ENCODE measurements at places on chromosomes 7 and 10. TPM values are rescaled to one million over a fixed set of nuclear protein-coding genes. Genes with fewer than 3 reads are reported as not detected.

GRCh38 chr10:499991-500390, 189.5 kb downstream of the DIP2C start:
- no peak for DNase-seq

Gene COL28A1
- total RNA-seq, result 3.7 TPM

DNA sequence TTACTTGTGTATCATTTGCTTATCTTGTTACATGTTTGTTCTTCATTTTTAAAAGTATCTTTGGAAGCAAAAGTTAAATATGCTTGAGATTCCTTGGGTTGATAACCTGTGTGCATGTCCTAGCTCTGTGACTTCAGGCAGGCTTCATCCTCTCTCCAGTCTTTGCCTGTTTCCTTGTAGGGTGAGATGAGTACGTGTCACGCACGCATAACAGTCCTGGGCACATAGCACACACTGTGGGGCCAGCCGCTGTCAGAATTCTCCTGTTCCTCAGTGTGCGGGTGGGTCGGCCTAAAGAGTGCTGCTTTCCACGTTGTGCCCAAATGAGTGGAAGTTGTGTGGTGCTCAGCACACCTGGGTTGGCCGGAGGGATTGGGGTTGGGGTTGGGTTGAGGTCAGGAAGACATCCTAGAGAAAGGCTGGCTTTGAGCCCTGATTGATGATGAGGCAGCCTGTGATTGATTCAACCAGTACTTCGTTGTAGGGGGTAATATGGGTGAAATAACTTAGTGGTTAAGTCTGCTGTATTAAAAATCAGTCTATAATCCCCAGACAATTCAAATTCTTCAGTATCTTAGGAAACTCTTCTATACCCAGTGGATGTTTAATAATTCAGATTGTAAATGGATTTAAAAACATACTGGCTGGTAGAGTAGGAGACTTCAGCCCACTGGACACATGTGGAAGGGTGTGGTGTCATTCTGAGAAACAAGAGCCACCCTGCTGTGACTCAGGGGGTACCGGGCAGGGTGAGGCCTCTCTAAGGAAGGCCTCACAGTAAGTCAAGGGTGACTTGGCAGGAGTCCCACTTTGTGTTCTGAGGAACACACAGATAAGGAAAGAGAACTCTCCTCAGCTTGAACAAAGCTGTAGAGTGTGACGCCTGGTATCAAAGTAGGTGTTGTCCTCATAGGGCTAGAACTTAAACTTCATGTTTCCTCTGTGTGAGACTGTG, 54.8 kb downstream of the DAGLB start:
- DNase-seq, result peak; percentile 88

GRCh38 chr7:87797798-87798403, 78.3 kb downstream of the SLC25A40 start:
- no peak for DNase-seq

Gene CALHM1
- total RNA-seq, result not detected

Gene RELN
- total RNA-seq, result 1.5 TPM

GRCh38 chr7:3218411-3219225, 82.4 kb upstream of the SDK1 start:
- DNase-seq, result no peak

Gene ZNF479
- not detected for total RNA-seq

DNA sequence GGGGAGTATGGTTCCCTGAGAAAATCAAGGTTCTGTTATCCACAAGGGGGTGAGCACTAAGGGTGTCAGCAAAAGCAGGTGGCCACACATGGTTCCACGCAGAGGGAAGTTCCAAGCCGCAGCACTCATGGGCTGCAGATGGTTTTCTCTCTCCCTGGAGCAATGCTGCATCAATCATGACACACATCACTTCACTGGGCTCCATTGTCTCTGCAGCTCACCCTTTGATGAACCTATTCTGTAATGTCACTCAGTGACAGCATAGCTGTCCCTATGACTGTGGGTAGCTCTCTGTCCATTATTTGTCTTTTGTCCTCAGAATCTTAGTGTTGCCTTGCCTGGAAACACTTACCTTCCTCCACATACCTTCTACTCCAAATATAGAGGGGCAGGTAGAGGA, 34.8 kb downstream of the LRRC18 start:
- no peak for DNase-seq

- DNase-seq, result no peak
Measured at GRCh38 chr10:12699258-12699700, 302.2 kb downstream of the CCDC3 start.

- no peak for DNase-seq
Measured at GRCh38 chr10:33095867-33096815, 138.1 kb upstream of the ITGB1 start.

Gene SCIN
- 20.2 TPM for total RNA-seq

Gene NME8
- 1.5 TPM for total RNA-seq

DNA sequence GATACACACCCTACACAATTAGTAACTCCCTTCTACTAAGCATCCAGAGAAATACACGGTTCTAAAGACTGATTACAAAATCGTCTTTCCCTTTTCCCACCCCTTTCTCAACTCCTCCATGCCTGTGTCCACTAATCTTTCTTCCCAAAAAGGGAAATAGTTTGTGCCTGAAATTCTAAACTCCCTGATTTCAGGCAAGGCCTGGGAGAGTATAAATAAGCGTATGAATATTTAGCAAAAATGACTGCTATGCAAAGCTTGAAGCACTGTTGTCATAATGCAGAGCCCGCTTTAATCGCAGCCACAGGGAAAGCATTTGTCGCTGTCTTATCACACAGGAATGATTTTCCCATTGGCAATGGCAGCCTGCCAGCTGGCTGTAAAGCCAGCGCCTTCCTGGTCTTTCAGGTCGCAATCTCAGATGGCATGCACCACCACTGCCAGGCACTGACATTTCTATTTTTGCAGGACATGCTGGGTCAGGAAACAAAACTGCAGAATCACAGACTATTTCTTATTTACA, 142.9 kb upstream of the PCGF5 start:
- peak; percentile 75 for DNase-seq

Gene CAMK2B
- not detected for total RNA-seq

DNA sequence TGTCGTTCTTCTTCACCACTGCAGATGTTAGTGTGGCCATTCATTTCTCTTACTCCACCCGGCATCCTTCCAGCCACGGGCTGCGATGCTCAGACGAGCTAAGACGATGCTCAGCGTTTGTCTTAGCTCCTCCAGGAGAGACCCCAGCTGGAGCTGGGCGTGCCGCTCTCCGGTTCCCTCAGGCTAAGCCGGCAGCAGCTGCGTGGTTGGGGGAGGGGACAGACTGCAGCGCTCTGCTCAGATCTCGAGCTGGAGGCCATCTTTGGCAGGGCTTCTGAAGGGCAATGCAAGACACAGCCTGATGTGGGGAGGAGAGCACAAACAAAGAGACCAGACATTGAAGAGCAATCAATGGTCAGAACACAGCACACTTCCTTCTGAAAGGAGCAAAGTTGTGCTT, 4.8 kb downstream of the INA start:
- DNase-seq, result no peak

DNA sequence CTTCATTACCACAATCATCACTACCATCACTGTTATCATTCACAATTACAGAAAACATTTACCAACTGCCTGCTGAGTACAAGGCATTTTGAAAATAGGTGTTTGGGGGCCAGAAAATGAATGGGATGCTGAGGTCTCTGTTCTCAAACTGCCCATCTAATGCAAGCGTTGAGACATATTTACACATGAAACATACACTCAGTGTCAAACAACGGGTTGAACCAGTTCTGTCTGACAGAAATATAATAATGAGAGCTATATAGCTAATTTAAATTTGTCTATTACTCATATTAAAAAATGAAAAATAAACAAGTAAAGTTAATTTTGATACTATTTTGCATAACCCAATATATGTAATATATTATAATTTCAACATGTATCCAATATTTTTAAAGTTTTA, 303.1 kb downstream of the KCNMA1 start:
- no peak for DNase-seq

GRCh38 chr10:6455592-6455991, 124.5 kb downstream of the PRKCQ start:
- no peak for DNase-seq

Gene PDZD7
- 0.18 TPM for total RNA-seq

DNA sequence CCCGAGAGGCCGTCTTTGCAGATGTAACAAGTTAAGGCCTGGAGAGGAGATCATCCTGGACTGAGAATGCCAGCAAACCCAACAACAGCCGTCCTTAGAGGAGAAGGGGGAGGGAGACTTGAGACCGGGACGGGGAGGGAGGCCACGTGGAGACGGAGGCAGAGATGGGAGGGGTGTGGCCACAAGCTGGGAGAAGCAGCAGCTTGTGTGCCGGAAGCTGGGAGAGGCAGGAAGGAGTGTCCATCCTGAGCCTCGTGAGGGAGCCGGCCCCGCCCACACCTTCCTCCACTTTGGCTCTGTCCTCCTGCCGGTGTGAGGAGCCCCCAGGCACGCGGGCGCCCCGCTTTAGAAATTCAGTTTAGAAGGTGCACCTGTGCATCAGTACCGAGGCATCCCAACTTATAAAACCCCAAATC, 95.7 kb downstream of the DNAJB6 start:
- peak; percentile 67 for DNase-seq

Gene BTBD16
- total RNA-seq, result 51.2 TPM

DNA sequence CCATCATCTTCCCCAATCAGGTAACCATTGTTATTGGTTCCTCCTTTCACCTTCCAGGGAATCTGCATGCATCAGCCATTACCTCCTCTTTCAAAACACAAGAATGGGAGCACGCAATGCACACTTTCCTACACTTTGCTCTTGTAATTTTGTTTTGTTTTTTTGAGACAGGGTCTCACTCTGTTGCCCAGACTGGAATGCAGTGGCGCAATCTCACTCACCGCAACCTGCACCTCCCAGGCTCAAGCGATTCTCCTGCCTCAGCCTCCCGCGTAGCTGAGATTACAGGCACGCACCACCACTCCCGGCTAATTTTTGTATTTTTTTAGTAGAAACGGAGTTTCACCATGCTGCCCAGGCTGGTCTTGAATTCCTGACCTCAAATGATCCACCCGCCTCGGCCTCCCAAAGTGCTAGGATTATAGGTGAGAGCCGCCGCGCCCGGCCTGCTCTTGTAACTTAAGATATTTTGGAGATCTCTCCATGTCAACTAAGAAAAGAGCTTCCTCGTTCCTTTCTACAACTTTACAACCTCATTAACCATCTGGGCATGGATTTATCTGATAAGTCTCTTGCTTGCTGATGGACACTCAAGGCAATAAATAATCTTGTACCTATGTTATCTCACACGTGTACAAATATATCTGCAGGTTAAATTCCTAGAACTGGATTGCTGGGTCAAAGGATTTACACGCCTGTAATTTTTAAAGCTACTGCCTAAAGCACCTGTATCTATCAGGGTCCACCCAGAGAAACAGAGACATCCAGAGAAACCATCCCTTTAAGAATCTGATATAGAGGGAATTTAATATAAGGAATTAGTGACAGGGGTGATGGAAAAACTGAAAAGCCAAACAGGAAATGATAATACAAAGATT, 4.2 kb downstream of the CYTH3 start:
- no peak for DNase-seq

- no peak for DNase-seq
Measured at GRCh38 chr10:77513781-77514331, 123.8 kb downstream of the KCNMA1 start.

DNA sequence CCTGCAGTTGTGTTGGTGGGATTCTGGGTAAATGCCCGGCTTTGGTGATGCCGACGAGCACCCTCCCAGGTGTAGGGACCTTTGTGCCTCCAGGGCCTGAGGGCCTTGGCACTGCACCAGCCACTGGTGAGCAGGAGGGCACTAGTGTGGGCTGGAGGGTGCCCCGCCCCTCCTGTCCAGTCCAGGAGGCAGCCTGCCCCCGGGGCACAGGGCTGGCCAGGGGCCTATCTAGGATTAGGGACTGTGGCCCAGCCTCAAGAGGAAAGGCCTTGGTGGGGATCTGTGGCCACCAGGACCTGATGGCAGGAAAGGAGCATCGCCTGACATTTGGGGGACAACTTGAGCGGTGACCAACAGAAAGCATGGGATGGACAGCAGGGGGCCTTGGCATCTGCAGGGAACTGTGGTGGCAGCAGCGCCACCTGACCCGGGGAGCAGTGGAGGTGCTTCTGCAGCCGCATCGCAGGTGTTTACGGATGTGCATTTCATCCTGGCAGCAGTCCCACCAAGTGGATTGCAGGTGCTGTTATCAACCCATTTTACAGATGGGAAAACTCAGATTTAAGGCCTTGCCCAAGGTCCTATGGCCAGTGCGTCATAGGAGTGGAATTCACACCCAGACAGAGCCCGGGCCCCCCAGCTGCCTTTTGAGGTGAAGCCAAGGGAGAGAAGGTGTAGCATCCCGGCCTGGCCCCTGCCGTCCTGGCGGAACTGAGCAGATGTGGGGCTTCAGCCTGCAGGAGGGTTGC, 11.1 kb downstream of the ZNF316 start:
- DNase-seq, result no peak

Gene SLC16A12
- total RNA-seq, result 0.08 TPM

- peak; percentile 25 for DNase-seq
Measured at GRCh38 chr10:43225787-43226153, 41.1 kb downstream of the RASGEF1A start.

DNA sequence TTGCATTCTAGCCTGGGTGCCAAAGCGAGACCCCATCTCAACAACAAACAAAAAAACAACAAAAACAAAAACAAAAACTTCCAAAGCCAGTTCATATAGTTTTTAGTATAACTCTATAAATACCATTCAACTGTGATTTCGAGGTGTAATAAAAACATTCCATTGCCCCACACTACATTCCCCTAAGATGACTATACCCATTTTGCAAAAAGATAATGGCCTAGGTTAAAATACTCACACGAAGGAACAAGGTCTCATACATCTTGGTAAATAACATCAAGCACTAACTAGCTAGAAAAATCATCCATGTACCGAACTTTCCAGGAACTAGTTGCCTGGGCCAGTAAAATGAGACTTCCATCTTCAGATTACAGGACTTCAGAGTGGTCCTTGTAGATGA, 55.4 kb downstream of the GLI3 start:
- no peak for DNase-seq

DNA sequence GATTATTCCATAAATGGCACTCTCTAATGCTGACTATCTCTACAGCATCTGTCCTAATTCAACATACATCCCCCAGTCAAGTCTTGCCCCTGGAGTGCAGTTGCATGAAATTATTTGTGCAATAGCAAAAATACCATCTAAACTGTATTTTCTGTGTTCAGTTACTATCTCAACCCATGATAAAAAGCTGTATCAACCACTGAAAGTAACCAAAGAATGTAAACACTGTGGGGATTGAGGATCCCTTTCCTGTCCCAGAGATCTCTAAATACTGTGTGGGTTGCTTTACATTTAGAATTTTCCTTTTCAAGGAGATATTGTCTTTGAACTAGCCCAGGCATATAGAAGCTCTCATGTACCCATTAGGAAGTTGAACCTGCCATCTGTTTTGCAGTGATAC, 23.9 kb upstream of the DGKI start:
- no peak for DNase-seq

GRCh38 chr10:101284101-101284743, 55.0 kb upstream of the LBX1 start:
- no peak for DNase-seq

Gene SEPTIN7
- total RNA-seq, result 189 TPM

All from ureter (tissue), 1 donor.